ENCODE measurements at places on chromosomes 4 and X.

DNA sequence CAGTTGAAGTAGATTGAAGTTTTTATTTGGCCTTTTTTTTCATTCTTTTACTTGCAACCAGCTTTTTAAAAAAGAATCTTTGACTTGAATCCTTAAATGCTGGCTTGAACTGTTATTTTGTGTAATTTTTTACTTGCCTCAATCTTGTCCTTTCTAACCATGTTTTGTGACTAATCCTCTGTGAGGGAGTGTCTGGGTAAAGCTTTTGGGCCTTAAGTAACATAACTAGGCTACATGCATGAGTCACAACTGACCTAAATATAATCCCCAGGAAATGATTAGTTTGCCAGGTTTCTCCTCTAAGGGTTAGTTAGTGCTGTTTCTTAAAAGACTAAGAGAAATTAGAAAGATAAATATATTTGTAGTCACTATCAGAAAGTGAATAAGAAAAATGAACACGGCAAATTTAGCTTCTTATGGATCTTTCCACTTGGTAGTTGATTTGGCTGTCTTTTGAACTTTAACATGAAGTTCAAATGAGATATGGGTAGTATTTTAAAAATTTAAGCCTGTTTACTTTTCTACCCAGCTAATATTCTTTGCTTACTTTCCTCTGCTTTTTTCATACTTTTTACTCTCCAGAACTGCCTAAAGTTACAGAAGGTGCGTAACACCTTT is 13.0 kb downstream of the EXOC1 start:
- DNase-seq: no peak

- no peak for DNase-seq
Observed at GRCh38 chr4:42678512-42678911, 21.6 kb upstream of the ATP8A1 start.

DNA sequence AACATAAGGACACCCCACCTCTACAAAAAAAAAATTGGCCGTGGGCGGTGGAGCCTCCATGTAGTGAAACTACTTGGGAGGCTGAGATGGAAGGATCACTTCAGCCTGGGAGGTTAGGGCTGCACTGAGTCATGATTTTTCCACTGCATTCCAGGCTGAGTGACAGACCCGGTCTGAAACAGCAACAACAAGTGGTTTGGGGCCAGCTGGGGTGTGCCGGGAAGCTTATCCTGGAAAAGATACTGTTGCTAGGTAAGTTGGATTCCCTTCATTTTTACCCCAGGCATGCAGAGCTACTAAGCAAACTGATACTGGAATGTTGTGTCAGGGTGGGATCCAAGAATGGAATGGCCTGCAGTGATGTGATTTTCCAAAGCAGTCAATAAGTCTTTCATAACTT is 57.0 kb downstream of the XAGE2 start:
- no peak for DNase-seq

GRCh38 chr4:169791527-169792156 is 33.9 kb upstream of the HPF1 start:
- DNase-seq: no peak

DNA sequence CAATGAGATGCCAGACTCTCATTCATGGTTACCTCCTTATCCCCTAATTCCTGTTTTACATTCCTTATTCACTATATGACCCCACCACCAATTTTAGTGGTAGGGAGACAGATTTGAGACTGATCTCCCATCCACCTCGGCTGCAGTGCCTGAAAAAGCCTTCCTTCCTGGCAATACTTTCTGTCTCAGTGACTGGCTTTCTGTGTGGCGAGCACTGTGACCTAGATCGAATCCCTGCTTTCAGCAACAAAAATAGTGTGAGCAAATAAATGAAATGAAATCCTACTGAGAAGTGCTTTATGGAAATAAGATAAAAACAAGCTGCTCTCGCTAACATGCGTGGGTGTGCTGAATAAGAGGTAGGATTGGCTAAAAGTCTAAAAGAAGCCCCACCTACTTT is 165.3 kb downstream of the GPM6A start:
- DNase-seq: no peak

- no peak for DNase-seq
Observed at GRCh38 chr4:57044279-57044678, 65.6 kb downstream of the POLR2B start.

Measured in activated CD8-positive, alpha-beta memory T cell treated with anti-CD3 and anti-CD28 coated beads, Interleukin-2, amount 10 ng/mL, durations not matched to agents 7 days and 5 days (primary cell).